HT1080 (cell line): ENCODE measurements at places on chromosomes 3 and 15. TPM values are rescaled to one million over a fixed set of nuclear protein-coding genes. Genes with fewer than 3 reads are reported as not detected.

TKT gene
- 631 and 1,008 TPM in 2 replicates for total RNA-seq

PRKCD gene
- 5.5 and 7.4 TPM in 2 replicates for total RNA-seq

SV2B gene
- total RNA-seq, result 0.10 TPM in 1 of 2 replicates, not detected in the other

EPM2AIP1 gene
- 7.2 and 9.8 TPM in 2 replicates for total RNA-seq

AP3B2 gene
- total RNA-seq, result not detected in 2 replicates

RPS17 gene
- total RNA-seq, result 3,352 and 4,043 TPM in 2 replicates

CYP8B1 gene
- not detected in 2 replicates for total RNA-seq

NAALADL2 gene
- total RNA-seq, result 0.63 TPM in 2 replicates

DZIP1L gene
- total RNA-seq, result 17.7 and 27.4 TPM in 2 replicates

HGD gene
- total RNA-seq, result not detected in 2 replicates

IRAK2 gene
- total RNA-seq, result 7.5 and 9.1 TPM in 2 replicates

ABI3BP gene
- 0.23 and 2.2 TPM in 2 replicates for total RNA-seq

ECT2 gene
- 102 and 114 TPM in 2 replicates for total RNA-seq

CAMKV gene
- total RNA-seq, result 0.23 TPM in 1 of 2 replicates, not detected in the other

CFAP20DC gene
- 1.0 and 2.4 TPM in 2 replicates for total RNA-seq

SUCNR1 gene
- total RNA-seq, result not detected in 2 replicates

CACNA2D3 gene
- total RNA-seq, result 0.14 TPM in 1 of 2 replicates, not detected in the other

WNT5A gene
- total RNA-seq, result 5.8 and 9.9 TPM in 2 replicates

STAB1 gene
- total RNA-seq, result not detected in 2 replicates

SMAD6 gene
- 6.9 and 8.5 TPM in 2 replicates for total RNA-seq

CRYGS gene
- 0.13 and 0.94 TPM in 2 replicates for total RNA-seq

NRG4 gene
- not detected in 2 replicates for total RNA-seq

PRR20G gene
- not detected in 2 replicates for total RNA-seq

C3orf22 gene
- not detected in 2 replicates for total RNA-seq

SH2D7 gene
- not detected in 2 replicates for total RNA-seq

MED12L gene
- total RNA-seq, result 1.5 and 2.0 TPM in 2 replicates

CCDC174 gene
- 6.6 and 7.6 TPM in 2 replicates for total RNA-seq

COMMD4 gene
- 166 and 187 TPM in 2 replicates for total RNA-seq

LINS1 gene
- total RNA-seq, result 6.7 and 7.3 TPM in 2 replicates

HYKK gene
- 0.57 and 1.6 TPM in 2 replicates for total RNA-seq

MNS1 gene
- 3.0 TPM in 2 replicates for total RNA-seq

PPARG gene
- total RNA-seq, result 1.7 and 2.6 TPM in 2 replicates

SNTN gene
- total RNA-seq, result not detected in 2 replicates

TCTA gene
- 22.9 and 29.8 TPM in 2 replicates for total RNA-seq

MAGI1 gene
- 12.4 and 15.2 TPM in 2 replicates for total RNA-seq

SATB1 gene
- total RNA-seq, result 11.4 and 19.5 TPM in 2 replicates

TGM5 gene
- 0.20 and 0.98 TPM in 2 replicates for total RNA-seq

RASL12 gene
- not detected in 2 replicates for total RNA-seq

PTX3 gene
- 56.4 and 60.3 TPM in 2 replicates for total RNA-seq

MYEF2 gene
- total RNA-seq, result 7.7 and 15.2 TPM in 2 replicates
